T-helper 2 cell (primary cell): ENCODE measurements at places on chromosomes 4 and X.

DNA sequence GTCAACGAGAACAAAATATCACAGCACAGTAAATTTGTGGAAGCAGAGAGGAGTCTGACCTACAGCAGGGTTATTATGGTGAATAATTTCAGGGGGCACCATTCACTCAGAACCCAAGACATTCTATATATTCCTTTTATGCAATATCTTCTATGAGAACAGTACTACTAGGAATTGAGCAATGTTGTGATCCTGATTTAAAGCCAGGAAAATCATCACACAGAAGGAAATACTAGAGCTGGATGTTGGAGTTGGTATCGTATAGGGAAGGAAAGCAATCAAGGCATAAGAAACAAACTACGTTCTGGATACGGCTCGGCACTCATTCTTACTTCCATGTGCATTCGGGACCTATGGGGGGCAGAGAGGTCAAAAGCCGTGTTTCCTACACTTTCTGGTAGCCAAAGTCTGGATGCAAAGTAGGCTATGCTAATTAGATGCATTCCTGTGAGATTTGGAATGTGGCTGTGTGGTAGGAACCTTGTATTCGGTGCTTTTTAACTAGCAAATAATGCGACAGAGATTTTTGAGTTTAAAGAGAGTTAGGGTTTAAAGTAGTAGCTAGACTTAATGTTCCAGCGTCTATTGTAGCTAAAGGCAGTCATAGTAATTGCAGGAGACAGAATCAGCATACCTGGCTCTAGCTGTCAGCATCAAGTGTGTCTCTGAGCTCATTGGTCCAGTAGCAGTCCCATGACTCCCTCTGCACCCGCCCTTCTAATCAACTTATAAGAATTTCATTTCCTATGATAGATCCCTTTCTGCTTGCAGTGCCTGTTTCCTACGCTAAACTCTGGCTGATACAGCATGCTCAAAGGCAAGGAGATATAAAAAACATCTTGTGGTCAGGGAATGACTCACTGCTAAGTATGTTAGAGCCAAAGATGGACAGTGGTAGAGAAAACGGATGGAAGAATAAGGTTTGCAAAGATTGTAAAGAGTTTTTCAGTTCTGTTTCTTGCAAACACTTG, 43.3 kb upstream of the PDGFC start:
- no peak for DNase-seq

- no peak for DNase-seq
Observed at GRCh38 chr4:5098176-5098575, 46.9 kb downstream of the STK32B start.

- no peak for DNase-seq
Observed at GRCh38 chr4:73862322-73862721, 6.9 kb upstream of the CXCL1 start.

- DNase-seq, result peak; percentile 24
Observed at GRCh38 chr4:1402516-1403091, 3.6 kb downstream of the NKX1-1 start.

- DNase-seq, result no peak
Observed at GRCh38 chr4:185384930-185385331, 10.8 kb downstream of the LRP2BP start.

- DNase-seq, result no peak
Observed at GRCh38 chr4:41799126-41799525, 50.6 kb upstream of the PHOX2B start.

GRCh38 chrX:148836741-148837140, 336.3 kb downstream of the AFF2 start:
- DNase-seq, result no peak

- DNase-seq, result no peak
Observed at GRCh38 chrX:56994375-56995270, 718 bp downstream of the SPIN3 start.

- no peak for DNase-seq
Observed at GRCh38 chr4:19379191-19379708, 872.5 kb upstream of the SLIT2 start.

GRCh38 chrX:110692866-110693265, 102.8 kb downstream of the CHRDL1 start:
- DNase-seq, result no peak

DNA sequence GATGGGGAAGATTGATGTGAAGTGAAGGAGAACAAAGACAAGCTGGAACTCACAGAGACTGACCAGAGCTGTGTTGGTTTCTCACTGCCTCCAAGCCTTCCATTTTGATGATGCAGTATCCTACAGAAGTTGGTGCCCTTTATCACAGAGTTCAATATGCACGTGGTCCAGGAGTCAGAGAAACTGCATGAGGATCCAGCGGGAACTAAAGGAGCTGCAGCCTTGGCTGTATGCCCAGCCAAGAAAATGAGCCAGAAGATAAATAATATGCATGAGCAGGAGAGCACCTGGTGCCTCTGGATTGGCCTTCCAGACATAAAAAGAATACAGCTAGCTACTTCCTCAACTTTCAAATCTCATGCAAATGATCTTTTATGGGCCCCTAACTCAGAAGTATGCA, 44.3 kb upstream of the DCLK2 start:
- DNase-seq, result no peak

GRCh38 chrX:12583543-12583942, 207.7 kb upstream of the PRPS2 start:
- no peak for DNase-seq

- DNase-seq, result no peak
Observed at GRCh38 chrX:8815460-8816065, 14.4 kb upstream of the FAM9A start.

DNA sequence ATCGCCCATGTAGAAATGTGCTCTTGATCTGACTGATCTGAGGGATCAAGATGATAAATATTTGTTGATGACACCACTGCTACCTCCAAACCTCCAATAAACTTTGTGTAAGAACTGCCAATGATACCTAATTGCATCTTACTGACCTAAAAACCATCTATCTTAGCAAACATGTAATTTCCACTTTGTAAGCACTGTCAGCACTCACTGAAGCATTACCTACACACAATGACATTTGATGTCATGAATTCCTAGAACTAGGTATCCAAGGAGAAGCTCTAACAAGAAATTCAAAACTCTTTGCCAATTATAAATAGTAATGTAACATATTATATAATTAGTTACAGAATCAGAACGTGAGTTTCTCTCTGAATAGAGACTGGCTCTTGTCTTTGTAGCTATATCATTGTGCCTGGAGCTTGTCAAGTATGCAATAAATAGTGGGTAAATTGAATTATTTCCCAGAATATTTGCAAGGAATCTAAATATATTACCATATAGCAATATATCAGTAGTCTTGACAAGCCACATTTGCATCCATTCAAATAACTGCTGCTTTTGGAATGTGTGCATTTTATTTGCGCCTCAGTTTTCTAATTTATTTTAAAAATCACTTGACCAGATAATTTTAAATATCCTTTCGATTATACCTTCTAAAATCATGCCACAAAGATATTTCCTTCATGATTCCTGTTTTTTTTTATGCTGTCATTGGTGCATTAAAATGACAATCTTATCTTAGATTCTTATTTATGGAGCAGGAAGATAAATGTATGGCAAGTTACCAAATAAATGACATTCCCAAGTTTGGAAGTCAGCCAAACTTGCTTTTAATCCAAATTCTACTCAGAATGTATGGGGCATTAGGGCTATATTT, 232.3 kb upstream of the NEIL3 start:
- DNase-seq, result no peak

GRCh38 chrX:108064613-108065012, 19.7 kb downstream of the VSIG1 start:
- no peak for DNase-seq

GRCh38 chrX:65203545-65203944, 227.3 kb upstream of the ZC4H2 start:
- DNase-seq, result no peak

DNA sequence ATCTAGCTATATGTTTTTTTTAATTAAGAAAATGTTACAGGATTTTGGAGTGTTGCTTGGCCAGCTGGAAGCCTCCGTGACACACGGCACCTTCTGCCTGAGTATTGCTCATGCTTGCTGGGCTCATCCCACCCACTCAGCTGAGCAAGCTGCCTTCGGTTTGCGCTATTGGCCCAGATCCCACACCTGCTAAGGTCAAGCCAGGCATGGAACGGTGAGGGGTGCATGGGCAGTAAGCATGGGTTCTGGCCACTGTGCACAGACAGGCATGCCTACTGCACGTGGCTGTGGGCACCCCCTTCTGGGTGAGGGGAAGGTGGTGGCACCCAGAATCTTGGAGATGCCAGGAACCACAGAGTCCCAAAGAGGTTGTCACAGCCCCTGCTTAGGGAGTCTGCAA, 1178.4 kb upstream of the PCDH7 start:
- no peak for DNase-seq

GRCh38 chr4:183364025-183364424, 41.8 kb upstream of the CLDN24 start:
- DNase-seq, result no peak

GRCh38 chr4:84493092-84493850, 5.8 kb downstream of the NKX6-1 start:
- DNase-seq, result no peak

DNA sequence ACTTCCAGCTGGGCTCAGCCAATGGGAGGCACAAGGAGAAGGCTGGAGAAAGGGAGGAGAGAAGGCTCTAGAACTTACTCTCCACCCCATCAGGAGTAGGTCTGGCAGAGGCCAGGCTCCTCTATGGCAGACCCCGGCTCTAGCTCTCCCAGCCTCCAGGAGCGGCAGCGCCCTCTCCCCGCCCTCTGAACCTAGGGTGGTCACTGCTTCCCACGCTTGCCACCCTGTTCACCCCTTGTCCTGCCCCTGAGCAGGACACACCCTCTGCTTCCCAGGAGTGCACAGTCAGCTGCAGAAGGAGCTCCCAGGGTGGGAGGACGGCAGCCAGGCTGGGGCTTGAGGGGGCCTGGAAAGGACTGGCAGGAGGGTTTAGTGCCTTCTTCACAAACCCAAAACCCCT, 53.0 kb upstream of the CRMP1 start:
- no peak for DNase-seq

- DNase-seq, result no peak
Observed at GRCh38 chr4:25923745-25924144, 9.7 kb downstream of the SMIM20 start.
